ENCODE measurements at places on chromosomes 12 and 14.

DNA sequence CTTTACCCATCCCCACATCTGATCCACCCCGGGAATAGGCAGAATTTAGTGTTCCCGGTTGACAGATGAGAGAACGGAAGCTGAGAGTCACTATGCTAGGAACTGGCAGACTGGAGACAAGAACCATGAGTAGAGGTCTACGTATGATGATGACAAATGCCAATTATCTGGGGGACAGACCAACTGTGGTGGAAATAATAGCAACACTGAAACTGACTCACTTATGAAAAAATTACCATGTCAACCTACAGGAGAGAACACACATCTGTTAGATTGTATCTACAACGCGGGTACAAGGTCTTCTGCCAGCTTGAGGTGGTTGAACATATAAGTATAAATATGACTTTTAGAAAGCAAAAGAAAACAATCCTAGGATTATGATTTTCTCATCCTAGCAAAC, 15.4 kb upstream of the SELPLG start:
- DNase-seq = no peak

- DNase-seq = no peak
Measured at GRCh38 chr12:113659416-113659815, 187.7 kb upstream of the LHX5 start.

DNA sequence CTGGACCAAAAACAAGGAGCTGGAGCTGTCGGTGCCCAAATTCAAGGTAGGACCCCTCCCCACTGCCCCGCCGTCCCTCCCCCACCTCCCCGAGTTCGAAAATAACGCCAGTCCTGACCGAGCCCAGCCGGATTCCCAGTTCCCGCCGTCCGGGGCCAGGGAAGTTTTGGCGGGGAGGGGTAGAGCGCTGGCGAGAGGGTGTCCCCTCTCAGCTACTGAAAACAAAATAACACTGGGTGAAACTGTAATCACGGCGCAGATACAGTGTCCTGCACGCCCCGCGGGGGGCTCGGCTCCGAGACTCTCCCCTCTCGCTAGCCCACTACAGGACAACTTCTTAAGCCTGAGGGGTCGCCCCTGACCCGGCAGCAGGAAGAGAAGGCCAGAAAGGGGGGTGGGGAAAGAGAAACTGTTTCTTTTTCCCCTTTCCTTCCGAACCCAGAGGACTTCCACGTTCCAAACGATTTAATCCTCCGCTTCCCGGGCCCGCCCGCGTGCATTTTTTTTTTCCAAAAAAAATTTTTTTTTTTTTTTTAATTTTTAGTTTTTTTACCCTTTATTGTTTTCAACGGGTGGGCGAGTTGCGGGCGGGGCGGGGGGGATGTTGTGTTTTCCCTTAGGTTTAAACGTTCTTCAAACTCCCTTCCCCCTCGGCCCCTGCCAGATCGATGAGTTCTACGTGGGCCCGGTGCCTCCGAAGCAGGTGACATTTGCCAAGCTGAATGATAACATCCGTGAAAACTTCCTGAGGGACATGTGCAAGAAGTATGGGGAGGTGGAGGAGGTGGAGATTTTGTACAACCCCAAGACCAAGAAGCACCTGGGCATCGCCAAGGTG, 1.6 kb downstream of the SETD1B start:
- no peak for DNase-seq

- no peak for DNase-seq
Measured at GRCh38 chr12:8544295-8544694, 3.6 kb upstream of the CLEC4E start.

GRCh38 chr12:112357214-112357613, 25.0 kb downstream of the HECTD4 start:
- no peak for DNase-seq

- no peak for DNase-seq
Measured at GRCh38 chr14:28759653-28760313, 6.8 kb upstream of the FOXG1 start.

- DNase-seq = no peak
Measured at GRCh38 chr12:1680804-1681492, 9.9 kb upstream of the ADIPOR2 start.

Measured in NCI-H187 treated with DMSO at 0.1 percent for 48 hours (cell line).